Neural progenitor cell (in vitro differentiated cells): ENCODE measurements at places on chromosomes 6 and 20.
A peak's percentile ranks its signal among the peaks of the same experiment; 100 is the strongest.

- peak; percentile 53 for DNase-seq
These were observed 64.3 kb downstream of the MRPL14 start for GRCh38 chr6:44062771-44063560.

GRCh38 chr6:75283907-75284631 is 523 bp downstream of the TMEM30A start:
- DNase-seq, result peak; percentile 65

DNA sequence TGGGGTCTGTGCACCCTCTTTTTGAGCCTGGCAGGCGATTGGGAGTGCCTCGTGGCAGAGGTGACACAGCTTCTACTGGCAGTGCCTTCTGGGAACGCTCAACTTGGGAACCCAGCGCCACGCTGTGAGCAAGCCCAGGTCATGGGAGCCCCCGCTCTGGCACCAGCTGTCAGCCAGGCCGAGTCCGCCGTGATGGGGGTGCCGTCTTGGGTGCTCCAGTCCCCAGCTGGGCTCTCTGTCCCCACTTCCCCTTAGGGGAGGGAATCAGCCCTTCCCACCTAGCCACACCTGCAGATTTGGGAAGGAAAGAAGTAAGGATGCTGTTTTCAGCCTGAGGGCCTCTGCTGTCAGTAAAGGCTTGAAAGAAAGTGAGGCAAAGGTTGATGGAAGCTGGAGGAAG is 31.0 kb upstream of the NTSR1 start:
- no peak for DNase-seq

- no peak for DNase-seq
These were observed 11.8 kb downstream of the THBS2 start for GRCh38 chr6:169241688-169242350.
